ENCODE measurements at places on chromosomes 7 and 10. TPM values are rescaled to one million over a fixed set of nuclear protein-coding genes. Genes with fewer than 3 reads are reported as not detected.

The ABCC2 gene
- 497 TPM for polyA plus RNA-seq

The CNPY1 gene
- not detected for polyA plus RNA-seq

The UBE3C gene
- 28.2 TPM for polyA plus RNA-seq

The CYP2C19 gene
- polyA plus RNA-seq: not detected

The GPRIN2 gene
- not detected for polyA plus RNA-seq

The AOAH gene
- polyA plus RNA-seq: not detected

The AMPH gene
- polyA plus RNA-seq: not detected

The TWIST1 gene
- not detected for polyA plus RNA-seq

The CPED1 gene
- 8.1 TPM for polyA plus RNA-seq

The CPN1 gene
- 35.1 TPM for polyA plus RNA-seq

DNA sequence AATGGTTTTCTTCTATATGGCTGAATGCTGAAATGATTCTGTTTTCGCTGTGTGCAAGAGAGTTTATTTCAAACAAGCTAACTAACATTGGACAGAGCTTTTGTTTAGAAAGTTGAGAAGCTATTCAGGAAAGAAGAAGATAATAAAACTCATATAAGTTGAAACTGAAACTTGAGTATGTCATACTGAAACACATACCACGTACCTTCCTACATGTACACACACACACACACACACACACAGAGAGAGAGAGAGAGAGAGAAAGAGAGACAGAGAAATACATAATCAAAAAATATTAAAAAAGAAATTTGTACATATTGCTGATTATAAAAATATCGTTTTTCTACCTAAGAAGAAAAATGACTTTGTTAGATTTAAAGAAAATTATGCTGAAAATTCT is 561.9 kb upstream of the KCND2 start:
- DNase-seq: no peak

DNA sequence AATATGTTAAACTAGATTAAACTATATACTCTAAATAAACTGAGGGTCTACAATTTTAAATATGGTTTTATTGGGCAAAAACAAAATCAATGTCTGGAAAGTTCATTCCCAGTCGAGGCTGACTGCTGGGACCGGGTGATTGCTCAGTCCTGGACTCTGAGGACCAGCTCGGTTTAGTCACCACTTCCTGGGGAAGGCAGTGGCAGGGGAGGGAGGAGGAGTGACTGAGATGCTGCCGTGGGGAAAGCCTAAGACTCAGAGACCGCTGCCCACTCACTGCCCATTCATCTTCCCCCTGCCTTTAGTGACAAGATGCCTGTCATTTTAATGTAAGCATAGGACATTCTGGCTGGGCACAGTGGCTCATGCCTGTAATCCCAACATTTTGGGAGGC is 29.0 kb downstream of the ATOH7 start:
- DNase-seq: no peak

- no peak for DNase-seq
Observed at GRCh38 chr7:1309290-1309689, 76.6 kb downstream of the UNCX start.

- no peak for DNase-seq
Observed at GRCh38 chr7:82443547-82444219, at the start of gene CACNA2D1. Gene CACNA2D1 (minus strand): TSS chr7:82443777.

DNA sequence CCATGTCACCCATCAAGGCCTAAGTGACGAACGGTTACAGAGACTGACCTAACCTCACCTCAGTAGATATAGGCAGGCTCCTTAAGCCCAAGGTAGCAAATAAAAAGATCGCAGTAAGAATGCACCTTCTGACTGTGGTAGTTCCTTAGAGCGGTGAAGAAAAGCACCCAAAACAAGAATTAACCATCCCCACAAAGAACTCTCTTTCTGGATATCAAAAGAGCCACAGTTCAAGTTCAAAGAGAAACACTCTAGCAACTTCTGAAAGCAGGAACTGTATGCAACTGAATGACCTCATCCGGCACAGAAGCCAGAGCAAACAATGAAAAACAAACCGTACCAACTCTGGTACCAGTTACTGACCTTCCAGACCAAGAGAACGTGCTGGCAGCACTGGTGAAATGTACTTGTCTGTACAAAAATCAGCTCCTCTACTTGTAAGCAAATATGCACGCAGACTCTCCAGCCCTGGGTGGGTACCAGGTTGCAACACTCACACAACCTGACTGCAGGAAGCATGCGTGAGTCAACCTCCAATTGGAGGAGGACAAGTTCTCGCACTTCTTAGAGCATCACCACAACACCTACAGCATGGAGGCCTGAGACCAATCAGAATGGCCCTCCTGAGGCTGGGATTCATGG is 202.7 kb downstream of the FAM107B start:
- peak; percentile 96 for DNase-seq

DNA sequence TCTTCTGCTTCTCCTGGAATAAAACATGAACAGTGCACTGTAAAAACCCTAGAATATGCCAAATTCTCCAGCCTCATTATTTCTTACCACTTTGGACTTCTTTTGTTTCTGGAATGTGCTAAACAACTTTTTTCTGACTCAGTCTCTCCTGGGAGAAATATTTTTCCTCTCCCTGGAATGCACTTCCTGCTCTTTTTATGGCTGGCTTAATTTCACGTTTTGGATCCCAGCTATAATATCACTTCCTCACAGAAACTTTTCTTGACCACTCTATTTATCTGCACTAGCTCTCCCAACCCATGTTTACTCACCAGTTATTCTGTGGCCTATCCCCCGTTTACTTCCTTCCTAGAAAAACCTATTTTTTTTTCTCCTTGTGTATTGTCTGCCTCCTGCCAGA is 26.7 kb downstream of the ABCB5 start:
- DNase-seq: no peak

DNA sequence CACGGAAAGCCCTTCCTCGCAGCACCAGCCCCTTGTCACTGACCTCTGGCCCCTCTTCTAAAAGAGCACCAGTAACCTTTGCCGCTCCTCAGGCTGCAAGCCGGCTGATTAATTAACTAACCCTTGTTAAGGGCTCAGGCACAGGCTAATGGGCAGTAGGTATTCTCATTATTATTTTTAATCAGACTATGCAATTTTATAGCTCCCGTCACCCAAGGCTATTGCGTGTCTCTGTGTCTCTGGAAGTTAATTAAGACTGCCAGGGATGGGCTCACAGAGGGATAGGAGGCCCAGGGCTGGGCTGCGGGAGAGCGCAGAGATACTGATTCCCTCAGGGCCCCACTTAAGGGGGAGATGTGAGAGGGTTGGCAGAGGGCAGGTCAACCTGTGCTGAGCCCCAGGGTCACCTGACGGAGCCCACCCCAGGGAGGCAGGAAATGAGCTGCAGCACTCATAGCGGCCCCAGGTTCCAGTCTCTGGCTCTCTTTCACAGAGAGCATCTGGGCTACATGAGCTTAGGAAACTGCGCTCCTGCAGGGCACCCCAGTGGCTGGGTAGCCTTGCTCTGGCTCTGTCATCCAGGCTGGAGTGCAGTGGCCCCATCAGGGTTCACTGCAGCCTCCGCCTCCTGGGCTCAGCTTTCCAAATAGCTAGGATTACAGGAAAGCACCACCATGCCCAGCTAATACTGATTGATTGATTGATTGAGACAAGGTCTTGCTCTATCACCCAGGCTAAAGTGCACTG is 92.2 kb upstream of the LRRC4 start:
- no peak for DNase-seq

DNA sequence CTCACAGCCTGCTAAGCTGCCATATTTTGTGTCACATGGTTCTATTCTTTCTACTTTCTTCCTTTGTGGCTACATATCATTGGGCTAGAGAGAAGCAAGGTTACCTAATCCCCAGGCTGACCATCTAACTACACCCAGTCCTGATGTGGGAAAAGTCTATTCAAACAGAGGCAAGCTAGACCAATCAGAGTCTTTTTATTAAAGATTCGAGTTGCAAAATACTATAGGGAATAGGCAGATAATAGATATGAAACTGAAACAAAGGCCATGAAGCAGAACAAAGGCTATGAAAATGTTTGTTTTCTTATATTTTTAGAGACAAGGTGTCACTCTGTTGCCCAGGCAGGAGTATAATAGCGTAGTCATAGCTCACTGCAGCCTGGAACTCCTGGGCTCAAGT is 36.7 kb downstream of the MTERF1 start:
- no peak for DNase-seq

- no peak for DNase-seq
Observed at GRCh38 chr10:78904196-78904595, 164.6 kb upstream of the ZMIZ1 start.

DNA sequence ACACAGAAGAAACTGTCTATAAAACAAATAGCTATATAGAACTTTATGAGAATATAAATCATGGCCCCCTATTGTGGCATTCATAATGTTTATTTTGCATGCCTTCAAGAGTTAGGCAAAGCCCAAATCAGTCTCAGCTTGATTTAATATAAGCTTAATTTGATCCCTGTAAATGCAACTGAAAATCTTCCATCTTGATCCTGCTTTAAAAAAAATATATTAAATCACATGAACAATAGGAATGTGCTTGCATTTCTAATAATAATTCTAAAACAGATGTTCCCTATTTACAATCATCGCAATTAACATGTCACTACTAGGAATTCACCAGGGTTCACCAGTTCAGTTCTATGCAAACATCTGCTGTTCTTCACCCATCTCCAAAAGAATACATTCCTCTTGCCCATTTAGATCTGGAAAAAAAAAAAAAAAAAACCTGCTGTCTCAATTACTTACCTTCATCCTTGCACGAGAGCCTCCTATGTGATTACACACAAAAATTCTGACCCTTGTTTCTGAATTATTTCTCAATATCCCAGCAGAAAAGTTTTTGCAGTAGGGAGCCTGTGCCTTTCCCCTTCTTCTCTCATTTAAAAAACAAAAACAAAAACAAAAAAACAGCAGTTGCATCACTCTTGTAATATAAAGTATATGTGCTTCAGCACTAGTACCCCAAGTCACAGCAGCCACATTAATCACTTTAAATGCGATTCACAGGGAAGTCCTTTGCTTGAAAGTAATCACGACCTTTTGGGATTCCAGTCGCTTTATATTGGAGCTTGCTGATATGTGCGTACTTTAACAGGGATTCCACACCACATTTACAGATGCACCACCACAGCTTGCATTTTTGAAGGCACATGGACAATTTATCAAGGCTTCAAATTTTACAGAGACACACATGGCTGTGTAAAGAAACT is 194.8 kb upstream of the KMT2E start:
- no peak for DNase-seq

DNA sequence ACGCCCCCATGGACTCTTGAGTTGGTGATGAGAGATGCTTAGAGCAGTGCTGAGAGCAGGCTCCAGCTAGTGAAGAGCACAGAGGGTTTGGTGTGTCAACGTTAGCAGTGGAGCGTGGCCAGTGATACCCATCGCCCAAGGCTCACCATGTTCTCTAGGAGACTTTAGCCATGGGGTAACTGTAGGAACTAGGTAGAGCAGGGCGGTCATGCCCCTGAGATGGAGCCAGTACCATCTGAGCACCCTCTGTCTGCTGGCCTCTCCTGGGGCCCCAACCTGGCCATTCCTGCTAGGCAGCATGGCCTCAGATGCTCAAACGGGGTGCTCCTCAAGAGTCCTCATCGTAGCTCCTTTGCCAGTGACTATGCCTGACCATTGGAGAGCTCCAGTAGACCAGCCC is 179.7 kb downstream of the KCND2 start:
- DNase-seq: no peak

- peak; percentile 91 for DNase-seq
Observed at GRCh38 chr7:4006687-4007086, 675.4 kb upstream of the FOXK1 start.

DNA sequence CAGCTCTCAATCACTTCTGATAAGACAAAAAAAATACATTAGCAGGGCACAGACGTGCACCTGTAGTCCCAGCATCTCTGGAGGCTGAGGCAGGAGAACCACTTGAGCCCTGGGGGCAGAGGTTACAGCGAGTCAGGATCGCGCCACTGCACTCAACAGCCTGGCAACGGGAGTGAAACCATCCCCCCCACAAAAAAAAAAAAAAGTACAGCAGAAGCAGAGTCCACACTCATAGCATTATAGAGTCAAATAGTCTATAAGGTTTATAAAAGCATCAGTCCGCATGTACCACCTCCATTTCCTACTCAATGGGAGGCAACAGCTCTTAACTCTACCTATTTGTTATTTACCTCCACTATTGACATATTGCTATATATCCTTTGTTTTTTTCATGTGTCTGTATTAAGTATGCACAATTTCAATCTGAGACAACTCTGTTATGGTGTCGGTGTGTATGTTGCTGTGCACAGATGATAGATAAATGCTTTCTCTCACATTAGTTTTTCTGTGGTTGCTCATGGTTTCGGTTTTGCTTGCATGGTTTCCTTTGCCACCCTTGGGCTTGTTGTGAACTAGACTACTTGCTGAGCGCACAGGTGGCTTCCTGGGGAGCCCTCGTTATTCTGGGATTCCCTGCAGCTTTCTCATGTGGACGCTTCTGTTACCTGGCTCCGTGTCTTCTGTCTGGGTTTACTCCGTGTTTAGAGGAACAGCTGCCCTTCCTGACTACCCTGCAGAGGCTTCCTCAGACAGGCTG is 40.4 kb downstream of the PROSER2 start:
- DNase-seq: no peak

DNA sequence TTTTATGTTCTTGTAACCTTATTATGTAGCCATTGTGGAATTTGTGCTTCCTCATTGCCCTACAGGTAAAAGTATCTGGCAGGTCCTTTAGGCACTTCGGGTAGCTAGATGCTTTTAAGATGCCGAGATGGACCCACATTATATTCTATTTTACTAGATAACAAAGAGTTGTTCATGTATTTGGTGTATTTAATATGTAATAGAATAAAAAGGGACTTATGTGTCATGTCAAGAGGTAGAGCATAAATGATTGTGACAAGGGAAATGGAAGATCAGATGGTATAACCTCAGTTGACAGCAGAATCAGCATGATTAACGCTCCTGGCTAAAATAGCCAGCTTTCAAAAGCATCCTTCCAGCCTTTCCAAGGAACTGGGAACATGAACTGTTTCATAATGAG is 50.6 kb downstream of the NPY start:
- DNase-seq: no peak

GRCh38 chr10:129305046-129305445 is 162.0 kb upstream of the MGMT start:
- no peak for DNase-seq

GRCh38 chr7:12481722-12482121 is 78.1 kb upstream of the VWDE start:
- DNase-seq: no peak

GRCh38 chr10:125448596-125448995 is 234.4 kb downstream of the TEX36 start:
- peak; percentile 5 for DNase-seq

Measured in HepG2 (cell line).